GM19239 (cell line): ENCODE measurements at places on chromosomes 2 and 18.
A peak's percentile ranks its signal among the peaks of the same experiment; 100 is the strongest.

- DNase-seq: peak; percentile 41
Observed at GRCh38 chr2:101253013-101253702, 472 bp downstream of the CNOT11 start.

DNA sequence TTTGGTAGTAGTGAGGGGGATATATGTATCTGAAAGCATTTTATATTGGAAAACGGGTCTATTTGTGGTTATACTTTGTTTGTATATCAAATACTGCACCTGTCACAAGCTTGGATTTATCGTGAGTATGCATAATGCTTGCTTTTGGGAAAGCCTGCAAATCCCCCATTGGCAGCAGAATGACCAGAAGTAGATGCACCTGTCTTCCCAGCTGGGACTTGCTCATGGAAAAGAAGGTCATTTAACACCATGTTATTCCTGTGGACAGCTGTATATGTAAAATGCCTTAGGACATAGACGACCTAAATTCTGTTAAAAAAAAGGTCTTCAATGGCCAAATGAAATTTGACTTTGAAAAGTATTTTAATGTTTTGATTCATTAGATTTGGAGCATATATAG lies 599.4 kb downstream of the XIRP2 start:
- no peak for DNase-seq

- no peak for DNase-seq
Observed at GRCh38 chr2:31997653-31998052, 13.2 kb downstream of the MEMO1 start.

DNA sequence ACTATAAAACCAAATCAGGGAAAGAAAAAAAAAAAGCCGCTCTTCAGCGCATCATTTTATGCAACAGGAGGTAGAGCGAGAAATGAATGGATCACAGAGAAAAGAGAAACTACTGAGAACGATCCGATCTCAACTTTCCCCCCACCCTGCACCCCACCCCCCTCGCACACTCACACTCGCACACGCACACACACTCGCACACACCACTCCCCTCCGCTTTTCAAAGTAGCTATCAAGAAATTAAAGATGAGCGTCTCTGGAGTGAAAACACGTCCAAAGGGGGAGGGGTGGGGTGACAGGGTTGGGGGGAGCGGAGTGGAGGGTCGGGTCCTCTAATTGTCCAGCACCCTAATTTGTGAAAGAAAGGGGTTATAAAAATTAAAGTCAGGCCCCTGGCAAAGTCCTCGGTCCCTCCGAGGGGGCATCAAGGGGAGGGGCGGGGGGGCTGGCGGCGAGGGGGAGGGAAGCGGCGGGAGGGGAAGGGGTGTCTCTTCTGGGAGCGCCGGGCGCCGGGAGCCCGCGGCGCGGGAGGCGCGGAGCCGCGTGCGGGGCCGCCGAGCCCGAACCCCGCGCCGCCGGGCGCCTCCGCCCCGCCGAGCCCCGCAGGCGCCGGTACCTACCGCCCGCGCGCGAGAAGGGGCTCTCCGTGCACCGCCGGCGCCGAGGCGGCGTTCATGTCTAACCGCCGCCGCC lies 428 bp downstream of the TCF4 start:
- no peak for DNase-seq

DNA sequence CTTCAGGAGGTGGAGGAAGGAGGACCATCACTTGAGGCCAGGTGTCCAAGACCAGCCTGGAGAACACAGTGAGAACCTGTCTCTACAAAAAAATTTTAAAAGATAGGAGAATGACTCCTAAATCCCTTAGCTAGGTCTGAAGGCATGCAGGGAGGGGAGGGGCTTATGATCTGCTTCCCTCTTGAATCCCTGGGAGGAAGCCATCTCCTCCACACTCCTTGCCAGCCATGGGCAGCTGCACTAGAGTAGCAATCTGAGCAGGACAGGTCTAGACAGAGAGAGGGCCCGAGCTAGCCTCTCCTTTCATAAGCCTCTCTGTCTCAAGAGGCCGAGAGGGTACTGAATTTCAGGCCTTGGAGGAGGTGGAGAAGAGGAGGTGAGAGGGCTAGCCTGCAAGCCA lies 42.5 kb downstream of the DAPL1 start:
- no peak for DNase-seq

GRCh38 chr18:9876867-9877654 lies 8.7 kb upstream of the TXNDC2 start:
- no peak for DNase-seq

DNA sequence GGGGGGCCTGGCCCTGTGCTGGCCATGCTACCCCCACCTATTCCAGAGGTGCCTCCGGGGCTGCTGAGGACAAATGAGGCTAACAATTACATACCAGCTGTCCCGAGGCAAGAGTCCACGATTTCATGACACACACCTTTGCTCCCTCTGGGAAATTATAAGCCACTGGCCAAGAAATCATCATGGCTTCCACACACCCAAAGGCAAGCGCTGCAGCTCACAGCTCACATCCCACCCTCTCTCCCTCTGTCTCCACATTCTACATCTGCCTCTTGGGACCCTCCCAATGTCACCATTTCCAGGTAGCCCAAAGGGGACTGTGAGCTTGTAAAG lies 134.4 kb downstream of the HDAC4 start:
- DNase-seq: no peak

DNA sequence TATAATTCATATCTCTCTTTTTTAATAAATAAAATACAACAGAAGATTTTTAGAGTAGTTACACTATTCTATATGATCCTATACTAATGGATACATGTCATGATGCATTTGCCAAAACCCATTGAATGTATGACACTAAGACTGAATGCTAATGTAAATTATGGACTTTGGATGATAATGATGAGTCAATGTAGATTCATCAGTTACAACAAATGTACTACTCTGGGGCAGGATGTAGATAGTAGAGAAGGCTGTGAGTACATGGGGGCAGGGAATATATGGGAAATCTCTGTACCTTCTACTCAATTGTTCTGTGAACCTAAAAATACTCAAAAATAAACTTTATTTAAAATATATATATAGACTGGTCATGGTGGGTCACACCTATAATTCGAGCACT lies 45.6 kb upstream of the NEDD4L start:
- no peak for DNase-seq

DNA sequence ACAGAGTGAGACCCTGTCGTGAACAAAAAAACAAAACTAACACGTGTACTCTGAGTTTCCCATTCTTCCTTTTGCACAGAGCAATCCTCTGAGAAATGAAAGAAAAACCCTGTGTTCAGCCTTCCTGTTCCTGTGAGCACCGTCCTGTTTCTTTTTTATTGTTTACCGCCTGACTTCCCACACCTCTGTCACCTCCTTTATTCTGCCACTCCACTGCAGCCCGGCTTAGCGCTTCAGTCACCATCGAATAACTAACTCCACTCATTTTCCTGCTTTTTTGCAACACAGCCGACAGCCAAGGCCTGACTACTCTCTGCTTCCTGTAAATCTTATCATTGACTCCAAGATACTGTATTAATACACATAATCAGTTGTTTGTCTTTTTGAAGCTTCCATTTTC lies 40.9 kb downstream of the TGOLN2 start:
- DNase-seq: no peak

DNA sequence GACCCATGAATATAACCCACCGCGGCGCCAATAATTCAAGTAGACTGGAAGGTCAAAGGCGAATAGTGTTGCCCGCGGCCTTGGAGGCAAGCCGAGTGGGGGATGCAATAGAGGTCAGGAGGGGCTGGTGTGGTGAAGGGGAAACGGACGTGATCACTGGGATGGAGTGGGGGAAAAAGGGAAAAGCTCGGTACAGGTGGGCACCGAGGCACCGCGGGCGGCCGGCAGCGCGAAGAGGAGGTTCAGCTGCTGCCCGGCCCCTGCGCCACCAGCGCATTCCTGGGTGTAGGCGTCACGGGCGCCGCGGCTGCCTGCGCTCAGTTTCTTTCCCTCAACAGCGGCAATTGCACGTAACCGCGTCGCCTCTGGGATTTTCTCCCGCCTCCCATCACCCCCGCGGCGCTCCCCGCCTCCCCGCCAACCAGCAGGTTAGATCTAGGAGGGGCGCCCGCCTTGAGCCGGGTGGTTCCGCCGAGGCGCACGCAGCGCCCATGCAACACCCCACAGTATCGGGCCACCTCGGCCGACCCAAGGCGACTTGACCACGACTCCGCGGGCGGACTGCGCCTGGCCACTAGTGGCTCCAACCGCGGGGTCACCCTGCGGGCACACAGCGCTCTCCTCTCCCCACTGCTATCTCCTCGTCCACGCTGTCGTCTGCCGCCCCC lies 1.5 kb downstream of the RND3 start:
- no peak for DNase-seq

GRCh38 chr2:150557020-150557600 lies 69.6 kb upstream of the RND3 start:
- DNase-seq: no peak

- no peak for DNase-seq
Observed at GRCh38 chr18:68713131-68713530, 1.8 kb downstream of the TMX3 start.

- no peak for DNase-seq
Observed at GRCh38 chr2:180040146-180040925, 33.2 kb upstream of the CWC22 start.

GRCh38 chr2:233338812-233339368 lies 15.4 kb upstream of the DGKD start:
- DNase-seq: no peak

DNA sequence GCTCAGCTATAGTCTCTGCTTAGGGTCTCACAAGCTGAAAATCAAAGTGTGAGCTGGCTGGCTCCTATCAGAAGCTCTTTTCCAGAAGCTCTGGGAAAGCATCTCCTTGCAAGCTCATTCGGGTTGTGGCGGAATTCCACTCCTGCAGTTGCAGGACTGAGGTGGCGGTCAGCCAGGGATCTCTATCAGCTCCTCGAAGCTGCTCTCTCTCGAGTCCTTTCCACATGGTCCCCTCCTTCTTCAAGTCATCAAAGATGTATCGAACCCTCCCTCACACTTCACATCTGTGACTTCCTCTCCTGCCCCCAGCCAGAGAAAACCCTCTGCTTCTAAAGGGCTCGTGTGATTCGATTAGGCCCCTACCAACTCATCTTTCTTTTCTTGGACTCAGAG lies 141.7 kb downstream of the ZFP36L2 start:
- no peak for DNase-seq

GRCh38 chr18:3449512-3450011 lies 410 bp upstream of the TGIF1 start:
- no peak for DNase-seq

DNA sequence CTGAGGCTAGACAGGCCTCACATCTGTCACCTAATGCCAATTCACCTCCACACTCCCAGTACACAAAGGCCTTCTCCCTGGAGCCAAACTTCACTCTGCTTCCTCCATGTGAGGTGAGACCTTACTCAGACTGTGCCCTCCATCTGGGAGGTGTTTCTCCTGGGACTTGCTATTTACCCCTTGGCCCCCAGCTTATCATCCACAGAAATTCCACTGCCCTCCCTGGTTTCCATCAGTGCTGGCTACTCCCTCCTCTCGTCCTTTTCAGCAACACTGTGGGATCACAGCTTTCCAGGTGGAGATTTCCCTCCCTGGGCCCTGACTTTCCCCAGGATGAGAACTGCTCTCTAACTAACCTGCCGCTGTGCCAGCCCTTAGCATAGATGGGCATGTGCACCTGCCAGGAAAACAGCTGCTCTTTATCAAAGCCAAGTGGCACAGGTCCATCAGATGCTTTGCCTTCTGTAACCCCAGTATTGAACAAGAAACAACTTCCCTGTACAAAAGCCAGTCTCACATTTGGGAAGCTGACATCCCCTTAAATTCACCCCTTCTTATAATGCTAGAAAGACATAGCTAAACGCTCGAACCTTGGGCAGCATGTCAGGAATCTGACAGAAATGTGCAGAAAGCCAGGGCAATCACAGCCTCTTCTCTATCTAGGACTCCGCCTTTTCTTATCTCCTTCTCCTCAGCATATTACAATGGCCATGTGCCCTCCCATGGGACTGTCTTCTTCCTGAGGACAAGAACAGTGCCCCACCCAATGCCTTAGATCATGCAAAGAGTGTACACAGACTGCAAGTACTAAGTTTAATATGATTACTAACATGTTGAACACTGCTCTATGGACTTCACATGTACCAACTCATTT lies 535.5 kb upstream of the ID2 start:
- DNase-seq: no peak

GRCh38 chr2:201847481-201847880 lies 41.1 kb downstream of the CDK15 start:
- no peak for DNase-seq

DNA sequence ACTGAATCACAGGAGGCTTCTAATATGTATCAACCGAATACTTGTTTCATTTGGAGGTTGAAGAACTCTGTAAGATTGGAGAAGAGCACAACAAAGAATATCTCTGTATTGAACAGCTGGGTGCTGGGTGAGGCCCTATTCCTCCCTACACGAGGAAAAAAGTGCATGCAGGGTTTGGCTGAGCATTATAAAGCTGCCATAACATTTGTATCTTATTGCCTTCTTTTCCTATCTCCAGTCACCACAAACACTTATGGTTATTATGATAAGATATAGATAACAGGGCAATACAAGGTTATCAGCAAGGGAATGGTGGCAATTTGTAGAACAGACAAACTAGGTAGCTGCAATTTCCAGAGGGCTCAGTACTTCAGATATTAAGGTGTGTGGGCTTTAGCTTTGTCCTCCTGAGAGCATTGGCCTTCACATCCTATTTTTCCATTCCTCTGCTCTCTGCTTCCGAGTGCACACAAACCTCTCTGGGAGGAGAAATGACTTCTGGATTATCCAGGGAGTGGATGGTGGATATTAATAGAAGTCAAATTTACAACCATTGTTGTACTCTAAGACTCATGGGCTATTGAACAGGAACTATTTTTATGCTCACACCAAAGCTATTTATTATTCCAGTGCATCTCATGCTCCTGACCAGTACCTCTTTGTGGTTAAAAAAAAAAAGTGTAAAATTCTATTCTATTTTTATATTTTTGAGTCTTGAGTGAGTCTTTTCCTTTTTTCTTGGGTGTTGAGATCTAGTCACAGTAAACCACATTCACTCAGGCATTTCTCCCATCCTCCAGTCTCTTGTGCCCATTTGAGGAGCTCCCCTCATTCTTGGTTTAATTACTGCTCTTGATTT lies 248.4 kb downstream of the ETAA1 start:
- DNase-seq: no peak

DNA sequence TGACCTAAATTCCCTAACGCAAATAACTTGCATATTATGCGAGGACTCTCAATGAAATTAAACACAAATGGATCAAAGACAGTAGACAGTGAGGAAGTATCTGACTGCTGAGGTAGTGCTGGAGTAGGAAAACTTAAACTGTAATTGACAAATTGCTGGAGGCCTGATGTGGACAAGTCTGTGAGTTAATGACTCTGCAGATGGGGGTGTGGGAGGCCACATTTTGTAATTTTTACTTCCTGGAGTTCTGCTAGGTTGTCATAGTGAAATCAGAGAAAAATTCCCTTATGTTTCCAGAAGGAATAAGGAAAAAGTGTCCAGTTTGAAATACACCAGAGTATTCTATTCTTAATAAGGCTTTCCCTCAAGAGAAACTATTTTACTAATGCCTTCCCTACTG lies 333.0 kb upstream of the CNTNAP5 start:
- DNase-seq: no peak

DNA sequence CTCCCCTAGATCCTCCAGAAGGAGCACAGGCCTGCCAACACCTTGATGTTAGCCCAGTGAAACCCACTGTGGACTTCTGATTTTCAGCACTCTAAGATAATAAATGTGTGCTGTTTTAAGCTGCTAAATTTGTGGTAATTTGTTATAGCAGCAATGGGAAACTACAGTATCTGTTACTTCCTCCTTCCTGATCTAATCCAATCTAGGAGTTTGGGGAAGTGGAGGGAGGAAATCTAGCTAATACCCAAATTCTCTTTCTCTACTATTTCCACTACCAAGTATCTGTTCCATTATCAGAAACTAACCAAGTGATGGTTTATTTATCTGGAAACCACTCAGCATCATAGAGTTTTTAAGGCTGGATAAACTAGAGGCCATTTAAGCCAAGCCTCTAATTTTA lies 64.9 kb downstream of the AFF3 start:
- DNase-seq: no peak
